GM10248 (cell line): ENCODE measurements at places on chromosomes 6 and 20.

GRCh38 chr6:148175550-148176188 lies 167.0 kb upstream of the SASH1 start:
- no peak for DNase-seq

DNA sequence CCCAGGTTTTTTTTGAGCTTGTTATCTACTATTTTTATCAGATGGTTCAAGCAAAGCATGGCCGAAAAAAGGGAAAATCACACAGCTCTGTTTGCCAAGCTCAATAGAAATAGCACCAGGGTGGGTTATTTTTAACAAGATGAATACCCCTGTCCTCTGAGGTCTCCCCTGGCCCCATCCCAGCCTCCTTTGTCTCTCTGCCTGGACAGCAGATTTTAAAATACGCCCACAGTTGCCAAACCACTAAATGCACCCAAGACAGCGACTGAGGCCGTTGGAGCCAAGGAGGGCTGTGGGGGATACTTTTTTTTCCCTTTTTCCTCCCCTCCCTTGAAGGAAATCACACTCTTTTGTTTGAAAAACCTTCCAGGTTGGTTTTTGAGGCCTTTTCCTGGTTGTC lies 106.6 kb downstream of the VEGFA start:
- no peak for DNase-seq

GRCh38 chr6:35532126-35532525 lies 19.4 kb upstream of the TULP1 start:
- no peak for DNase-seq

GRCh38 chr6:84150705-84151104 lies 76.7 kb downstream of the CEP162 start:
- no peak for DNase-seq

- DNase-seq = no peak
Measured at GRCh38 chr6:68973066-68973465, 338.0 kb downstream of the ADGRB3 start.

GRCh38 chr6:40349123-40349900 lies 237.9 kb downstream of the LRFN2 start:
- peak; percentile 2 for DNase-seq

GRCh38 chr6:144036064-144036834 lies 28.2 kb upstream of the PLAGL1 start:
- DNase-seq = peak; percentile 48

GRCh38 chr6:38114976-38115625 lies 295.6 kb downstream of the ZFAND3 start:
- DNase-seq = no peak

- peak; percentile 44 for DNase-seq
Measured at GRCh38 chr6:157841211-157841840, 18.3 kb downstream of the SNX9 start.

- DNase-seq = no peak
Measured at GRCh38 chr6:84674395-84674794, 90.0 kb downstream of the TBX18 start.

DNA sequence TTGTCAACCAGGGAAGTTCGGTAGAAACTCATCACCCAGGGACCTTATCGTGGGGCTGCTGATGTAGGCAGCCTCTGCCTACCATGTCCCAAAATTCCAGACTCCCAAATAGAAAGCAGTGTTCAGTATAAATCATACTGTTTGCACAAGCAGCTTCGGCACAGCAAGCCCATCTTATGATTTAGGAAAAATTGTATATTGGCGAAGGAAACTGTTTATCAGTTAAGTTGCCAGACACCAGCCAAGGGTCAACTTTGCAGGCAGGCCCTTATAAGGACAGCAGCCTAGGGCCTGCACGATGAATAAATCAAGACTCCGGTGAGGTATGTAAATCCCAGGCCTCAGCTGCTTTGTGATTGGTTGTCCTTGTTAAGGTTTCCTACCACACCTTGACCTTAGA lies 36.8 kb downstream of the GFOD1 start:
- DNase-seq = no peak

GRCh38 chr20:57959589-57959988 lies 249.8 kb upstream of the PMEPA1 start:
- no peak for DNase-seq

GRCh38 chr20:699811-700338 lies 24.3 kb upstream of the SCRT2 start:
- no peak for DNase-seq

DNA sequence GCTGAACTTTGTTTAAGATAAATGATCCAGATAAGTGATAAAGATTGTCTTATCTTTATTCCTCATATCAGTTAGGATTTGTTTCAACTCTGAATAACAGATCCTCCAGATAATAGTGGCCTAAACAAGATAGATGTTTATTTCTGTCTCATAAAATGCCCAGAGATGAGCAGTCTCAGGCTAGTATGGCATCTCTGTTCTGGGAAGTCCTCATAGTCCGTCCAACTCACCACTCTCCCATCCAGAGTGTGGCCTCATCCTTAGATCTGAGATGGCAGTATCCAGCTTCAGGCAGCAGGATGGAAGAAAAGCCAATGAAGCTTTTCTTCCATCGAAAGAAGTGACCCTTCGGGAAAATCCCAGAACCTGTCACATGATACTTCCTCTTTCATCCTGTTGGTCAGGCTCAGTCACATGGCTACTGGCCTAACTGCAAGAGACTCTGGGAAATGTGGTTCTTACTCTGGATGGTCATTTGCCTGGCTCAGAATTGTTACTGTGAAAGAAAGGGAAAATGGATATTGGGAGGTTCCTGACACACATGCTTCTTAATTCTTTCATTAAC lies 29.4 kb upstream of the TAGAP start:
- no peak for DNase-seq

GRCh38 chr6:29593199-29593855 lies 8.4 kb downstream of the OR2H2 start:
- no peak for DNase-seq

DNA sequence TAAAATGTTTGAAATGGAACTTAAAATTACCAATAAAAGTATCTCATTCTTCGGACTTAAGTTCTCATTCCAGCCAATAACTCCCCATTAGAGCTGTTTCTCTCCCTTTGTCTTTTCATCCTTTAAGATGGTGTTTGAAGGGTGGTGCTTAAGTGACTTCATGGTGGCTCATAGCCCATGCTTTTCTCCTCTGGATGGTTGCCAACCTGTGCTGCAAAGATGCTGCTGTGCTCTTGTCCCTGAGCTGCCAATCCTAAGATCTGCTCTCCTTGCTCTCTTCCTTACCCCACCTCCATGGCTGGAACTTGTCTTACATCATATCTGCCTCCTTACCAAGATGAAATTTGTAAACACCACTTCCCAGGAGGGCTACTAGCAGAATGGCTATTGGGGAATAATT lies 31.6 kb upstream of the PNRC1 start:
- DNase-seq = no peak

GRCh38 chr6:55014321-55015088 lies 159.8 kb upstream of the HCRTR2 start:
- no peak for DNase-seq

DNA sequence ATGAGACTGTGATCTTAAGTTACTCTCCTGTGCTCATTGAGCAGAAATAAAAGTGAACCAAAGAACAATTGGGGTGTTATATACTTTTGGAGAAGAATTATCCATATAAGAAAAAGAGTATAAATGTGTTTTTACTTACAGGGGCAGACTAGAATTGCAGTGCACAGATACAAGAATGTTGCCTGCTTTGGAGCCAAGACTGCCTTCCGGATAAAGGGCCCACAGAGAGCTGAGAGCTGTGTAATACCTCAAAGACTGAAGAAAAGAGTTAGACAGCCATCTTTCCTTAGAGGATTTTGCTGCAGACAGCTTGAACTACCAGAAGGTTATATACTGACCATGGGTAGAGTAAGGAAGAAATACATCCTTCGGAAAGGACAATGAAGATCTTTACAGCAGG lies 1235.5 kb upstream of the CITED2 start:
- DNase-seq = no peak

DNA sequence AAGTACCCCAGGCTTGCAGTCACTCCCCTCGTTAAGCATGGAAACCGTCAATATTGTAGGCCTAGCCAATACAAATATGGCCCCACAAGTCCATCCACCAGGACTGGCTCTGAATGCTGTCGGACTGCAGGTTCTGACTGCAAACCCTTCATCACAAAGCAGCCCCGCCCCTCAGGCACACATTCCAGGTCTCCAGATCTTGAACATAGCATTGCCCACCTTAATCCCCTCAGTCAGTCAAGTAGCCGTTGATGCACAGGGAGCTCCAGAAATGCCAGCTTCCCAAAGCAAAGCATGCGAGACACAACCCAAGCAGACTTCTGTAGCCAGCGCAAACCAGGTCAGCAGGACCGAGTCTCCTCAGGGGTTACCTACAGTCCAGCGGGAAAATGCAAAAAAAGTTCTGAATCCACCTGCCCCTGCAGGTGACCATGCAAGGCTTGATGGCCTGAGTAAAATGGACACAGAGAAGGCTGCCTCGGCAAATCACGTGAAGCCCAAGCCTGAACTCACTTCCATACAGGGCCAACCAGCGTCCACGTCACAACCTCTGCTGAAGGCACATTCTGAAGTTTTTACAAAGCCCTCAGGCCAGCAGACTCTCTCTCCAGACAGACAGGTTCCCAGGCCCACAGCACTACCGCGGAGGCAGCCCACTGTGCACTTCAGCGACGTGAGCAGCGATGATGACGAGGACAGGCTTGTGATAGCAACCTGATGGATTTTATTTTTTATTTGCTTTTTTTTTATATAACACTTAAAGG lies 126.2 kb upstream of the EDN1 start:
- DNase-seq = no peak

GRCh38 chr20:44642203-44643153 lies 9.0 kb downstream of the ADA start:
- peak; percentile 72 for DNase-seq

DNA sequence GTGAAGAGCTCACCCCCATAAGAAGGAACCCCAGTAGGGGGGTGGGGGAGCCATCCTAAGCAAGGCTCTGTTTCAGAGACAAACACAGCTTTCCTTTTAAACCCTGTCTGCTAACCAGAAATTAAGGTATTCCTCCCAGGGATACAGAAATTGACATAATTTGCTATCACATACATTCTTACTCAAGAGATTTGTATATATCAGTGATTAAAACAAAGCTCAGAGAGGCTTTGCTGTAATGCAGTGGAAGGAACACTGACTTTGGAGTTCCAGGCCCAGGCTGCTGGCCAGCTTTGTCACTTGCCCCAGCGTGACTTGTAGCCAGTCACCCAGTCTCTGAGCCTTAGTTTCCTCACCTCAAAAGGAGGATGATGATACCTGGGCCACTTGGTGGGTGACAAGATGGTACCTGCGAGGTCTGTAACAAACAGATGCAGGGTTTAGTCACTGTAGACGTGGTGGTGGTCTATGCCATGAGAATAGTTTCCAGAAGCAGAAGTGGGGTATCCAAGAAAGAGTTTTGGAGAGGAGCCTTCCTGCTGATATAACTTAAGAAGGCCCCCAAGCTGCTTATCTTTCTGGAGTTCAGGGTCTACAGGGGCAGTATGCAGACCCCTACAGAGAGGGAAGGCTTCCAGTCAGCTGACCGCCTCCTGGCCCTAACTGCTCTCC lies 3.2 kb upstream of the FOXF2 start:
- DNase-seq = no peak

DNA sequence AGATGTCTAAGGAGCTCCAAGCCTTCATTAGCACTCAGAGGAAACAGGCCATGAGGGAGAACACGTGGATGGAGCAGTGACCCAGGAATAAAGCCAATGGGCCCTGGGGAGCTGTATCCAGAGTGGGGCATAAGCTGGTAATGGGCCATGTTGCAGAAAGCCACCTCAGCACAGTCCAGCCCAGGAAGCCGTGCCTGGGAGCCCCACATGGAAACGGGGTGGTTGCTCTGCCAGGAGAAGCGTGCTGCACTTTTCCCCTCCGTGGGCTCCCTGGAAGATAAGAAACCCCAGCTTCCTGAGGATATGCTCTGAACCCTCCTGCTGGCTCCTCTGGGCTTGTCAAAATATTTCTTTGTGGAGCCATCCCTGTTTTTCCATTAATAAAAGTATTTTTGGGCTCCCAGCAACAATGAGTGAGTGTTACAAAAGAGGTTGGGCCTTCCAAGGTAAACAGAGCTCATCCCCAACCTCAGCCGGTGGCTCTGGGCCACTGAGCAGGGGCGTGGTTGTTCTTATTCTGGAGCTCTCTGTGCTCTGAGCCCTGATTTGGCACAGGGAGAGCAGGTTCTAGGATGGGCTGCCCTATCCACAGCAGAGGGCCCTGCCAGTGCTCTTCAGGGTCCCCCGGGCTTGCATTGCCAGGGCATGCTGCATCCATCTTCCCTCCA lies 31.2 kb upstream of the NFATC2 start:
- DNase-seq = no peak

GRCh38 chr6:107784669-107785068 lies 39.4 kb downstream of the SCML4 start:
- DNase-seq = no peak

GRCh38 chr6:32818867-32819266 lies 2.1 kb upstream of the HLA-DOB start:
- no peak for DNase-seq

- DNase-seq = no peak
Measured at GRCh38 chr6:150880336-150880735, 14.8 kb downstream of the MTHFD1L start.

DNA sequence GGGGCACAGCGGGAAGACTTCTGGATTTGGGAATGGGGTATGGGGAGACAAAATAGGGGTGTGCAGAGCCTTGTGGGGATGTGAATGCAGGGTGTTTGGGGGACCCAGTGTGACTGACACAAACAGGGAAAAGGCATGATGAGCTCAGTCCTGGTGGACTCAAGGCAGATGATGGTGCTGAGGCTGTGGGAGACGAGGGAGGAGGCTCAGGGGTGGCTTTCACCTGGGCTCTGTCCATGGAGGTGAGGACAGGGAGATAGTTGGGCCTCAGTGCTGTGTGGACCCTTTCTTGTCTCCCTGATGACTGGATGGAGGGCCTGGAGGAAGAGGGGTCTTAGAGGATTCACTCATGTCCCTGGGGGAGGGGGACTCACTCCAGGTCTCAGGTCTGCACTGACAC lies 26.2 kb upstream of the MICB start:
- DNase-seq = no peak

GRCh38 chr6:108875161-108875555 lies 26.9 kb downstream of the ARMC2 start:
- DNase-seq = no peak

DNA sequence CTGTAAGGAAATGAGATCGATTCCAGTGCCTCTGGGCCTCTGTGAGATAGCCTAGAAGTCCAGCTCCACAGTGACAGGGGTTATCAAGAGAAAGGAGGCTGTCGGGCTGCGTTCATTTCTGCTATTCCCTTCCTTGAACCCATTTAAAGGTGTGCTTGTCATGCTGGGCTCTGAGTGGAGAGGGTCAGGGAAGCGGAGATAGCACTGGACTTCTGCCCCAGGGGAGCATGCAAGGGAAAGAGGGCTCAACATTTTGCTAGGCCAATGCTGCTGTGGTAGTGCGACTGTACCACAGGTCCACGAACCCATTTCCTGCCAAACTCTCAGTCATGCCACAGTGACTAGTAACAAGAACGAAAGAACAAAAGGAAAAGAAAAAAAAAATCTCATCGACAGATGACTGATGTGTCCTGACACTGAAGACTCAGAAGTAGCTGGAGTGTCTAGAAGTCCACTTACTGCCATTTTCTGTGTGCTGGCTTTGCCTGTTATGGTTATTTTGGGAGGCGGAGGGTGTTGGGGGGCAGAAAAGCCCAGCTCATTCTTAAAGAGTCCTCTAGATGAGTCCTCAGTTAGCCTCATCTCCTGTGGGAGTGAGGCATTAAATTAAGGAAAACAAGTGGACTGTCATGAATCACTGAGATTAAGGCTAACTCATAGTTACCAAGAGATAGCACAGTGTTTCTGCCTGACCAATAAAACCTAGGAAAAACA lies 8.1 kb downstream of the NEDD9 start:
- DNase-seq = no peak

- DNase-seq = no peak
Measured at GRCh38 chr6:113397236-113397635, 459.9 kb upstream of the MARCKS start.

- DNase-seq = no peak
Measured at GRCh38 chr6:159982731-159983506, 14.0 kb downstream of the IGF2R start.
